GM12865 (cell line): ENCODE measurements at places on chromosomes 1 and 21.
A peak's percentile ranks its signal among the peaks of the same experiment; 100 is the strongest.

- DNase-seq = no peak
These were observed 8.8 kb downstream of the FMN2 start for GRCh38 chr1:240100371-240100934.

DNA sequence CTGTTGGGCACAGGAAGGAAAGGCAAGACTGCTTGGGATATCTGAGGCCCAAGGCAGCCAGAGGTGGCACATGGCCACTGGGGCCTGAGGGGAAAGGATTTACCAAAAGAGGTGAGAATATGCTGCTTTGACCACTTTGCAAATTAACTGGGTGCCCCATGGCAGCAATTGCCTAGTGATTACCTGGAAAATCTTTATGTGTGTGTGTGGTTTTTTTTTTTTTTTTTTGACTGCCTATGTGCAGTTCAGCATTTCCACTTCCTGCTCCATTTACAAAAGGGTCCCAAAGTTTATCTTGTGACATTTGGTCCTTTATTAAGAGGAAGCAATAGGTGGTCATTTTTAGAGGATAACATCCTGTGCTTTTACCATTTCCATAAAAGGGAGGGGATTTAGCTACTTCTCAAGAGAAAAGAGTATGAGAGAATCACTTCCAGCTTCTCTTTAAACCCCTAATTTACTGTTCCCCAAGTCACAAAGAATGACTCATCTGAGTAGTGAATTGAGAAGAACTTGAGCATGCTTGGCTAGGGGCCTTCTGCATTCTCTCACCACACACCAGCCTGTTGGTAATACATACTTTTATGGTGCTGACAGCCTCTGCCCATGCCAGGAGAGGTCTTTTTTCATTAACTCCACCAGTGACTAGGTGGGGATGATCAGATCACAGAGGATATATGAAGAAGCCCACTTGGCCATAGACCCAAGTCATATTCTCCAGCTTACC lies 52.1 kb downstream of the SYDE2 start:
- DNase-seq = peak; percentile 77

- DNase-seq = no peak
These were observed 60.0 kb upstream of the AJAP1 start for GRCh38 chr1:4594286-4594991.

- DNase-seq = no peak
These were observed 8.3 kb downstream of the SUSD4 start for GRCh38 chr1:223355699-223356098.

DNA sequence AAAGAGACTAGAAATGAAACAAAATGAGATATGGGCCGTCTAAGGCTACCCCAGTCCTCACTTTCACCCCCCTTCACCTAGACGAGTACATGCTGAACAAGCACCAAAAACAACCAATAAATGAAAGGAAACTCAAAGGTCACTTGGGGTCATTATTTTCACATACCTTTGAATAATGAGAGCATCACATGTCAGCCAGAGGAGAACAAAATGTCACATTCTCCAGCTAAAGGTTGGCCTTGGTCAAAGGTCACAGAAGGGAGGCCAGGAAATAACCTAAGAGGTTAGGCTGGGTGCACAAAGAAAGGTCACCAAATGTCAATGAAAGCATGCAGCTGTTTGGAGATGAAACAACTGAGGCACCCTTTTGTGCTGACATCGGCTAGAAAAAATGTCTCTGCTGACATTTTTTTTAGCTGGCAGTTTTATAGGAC lies 288.7 kb upstream of the USP25 start:
- DNase-seq = peak; percentile 30

GRCh38 chr1:21764615-21765423 lies 18.1 kb downstream of the USP48 start:
- peak; percentile 84 for DNase-seq

GRCh38 chr1:224851210-224851847 lies 78.1 kb upstream of the DNAH14 start:
- DNase-seq = peak; percentile 74

- DNase-seq = no peak
These were observed 54.4 kb upstream of the TINAGL1 start for GRCh38 chr1:31521761-31522555.

DNA sequence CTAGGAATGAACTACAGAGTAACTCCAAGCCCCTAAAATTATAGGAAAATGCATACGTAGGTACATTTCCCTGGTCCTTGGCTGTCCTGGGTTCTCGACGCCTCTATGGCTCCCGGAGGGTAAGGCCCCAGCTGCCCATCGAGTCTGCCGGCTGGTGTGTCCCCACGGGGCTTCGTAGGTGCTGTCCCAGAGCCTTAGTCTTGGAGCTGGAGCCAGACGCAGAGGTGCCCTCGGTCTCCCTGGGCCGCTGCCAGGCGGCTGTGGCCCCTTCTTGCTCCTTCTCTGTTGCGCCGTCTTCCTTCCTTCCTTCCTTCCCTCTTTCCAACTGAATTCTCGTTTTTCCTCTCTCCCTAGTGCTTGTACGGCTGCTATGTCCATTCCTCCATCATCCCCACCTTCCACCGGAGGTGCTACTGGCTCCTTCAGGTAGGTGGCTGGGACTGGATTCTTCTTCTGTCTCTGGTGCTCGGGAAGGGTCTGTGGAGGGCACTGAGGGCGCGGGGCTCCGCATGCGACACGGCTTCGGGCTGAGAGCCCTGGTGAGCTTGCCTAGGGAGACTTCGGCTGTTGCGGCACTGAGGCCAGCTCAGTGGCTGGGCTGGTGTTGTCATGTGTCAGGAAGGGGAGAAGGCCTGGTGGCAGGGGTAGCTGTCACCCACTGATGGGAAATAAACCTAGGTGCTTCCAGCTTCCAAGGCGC lies 303.5 kb upstream of the VAMP3 start:
- DNase-seq = no peak

- DNase-seq = no peak
These were observed 67.0 kb downstream of the AGPAT3 start for GRCh38 chr21:43932005-43932404.

DNA sequence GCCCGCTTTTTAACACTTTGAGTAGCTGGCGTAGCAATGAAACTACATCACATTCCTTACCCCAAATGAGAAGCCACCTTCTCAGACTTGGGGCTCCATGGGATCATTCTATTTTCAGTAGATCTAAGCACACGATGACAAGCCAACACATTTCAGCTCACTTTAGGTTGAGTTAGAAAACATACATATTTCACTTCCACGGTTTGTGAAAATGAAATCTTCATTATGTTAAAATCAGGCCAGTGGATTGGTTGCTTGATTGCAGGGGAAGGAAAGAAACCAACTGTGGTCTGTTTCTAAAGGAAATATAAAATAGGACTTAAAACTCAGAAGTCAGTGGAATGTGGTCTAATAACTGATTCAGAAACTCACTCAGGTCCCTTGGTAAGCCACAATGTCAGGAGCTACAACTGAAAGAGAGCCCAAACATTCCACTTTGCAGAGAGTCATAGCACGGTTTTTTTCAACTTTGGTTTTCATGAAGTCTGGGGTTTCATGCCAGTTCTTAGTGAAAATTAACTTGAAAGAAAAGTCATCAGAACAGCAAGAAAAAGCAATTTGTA lies 82.3 kb upstream of the TIAM1 start:
- DNase-seq = peak; percentile 12

GRCh38 chr1:115036814-115037507 lies 7.3 kb downstream of the TSHB start:
- DNase-seq = no peak

- DNase-seq = no peak
These were observed 81.5 kb downstream of the STUM start for GRCh38 chr1:226629896-226630550.

DNA sequence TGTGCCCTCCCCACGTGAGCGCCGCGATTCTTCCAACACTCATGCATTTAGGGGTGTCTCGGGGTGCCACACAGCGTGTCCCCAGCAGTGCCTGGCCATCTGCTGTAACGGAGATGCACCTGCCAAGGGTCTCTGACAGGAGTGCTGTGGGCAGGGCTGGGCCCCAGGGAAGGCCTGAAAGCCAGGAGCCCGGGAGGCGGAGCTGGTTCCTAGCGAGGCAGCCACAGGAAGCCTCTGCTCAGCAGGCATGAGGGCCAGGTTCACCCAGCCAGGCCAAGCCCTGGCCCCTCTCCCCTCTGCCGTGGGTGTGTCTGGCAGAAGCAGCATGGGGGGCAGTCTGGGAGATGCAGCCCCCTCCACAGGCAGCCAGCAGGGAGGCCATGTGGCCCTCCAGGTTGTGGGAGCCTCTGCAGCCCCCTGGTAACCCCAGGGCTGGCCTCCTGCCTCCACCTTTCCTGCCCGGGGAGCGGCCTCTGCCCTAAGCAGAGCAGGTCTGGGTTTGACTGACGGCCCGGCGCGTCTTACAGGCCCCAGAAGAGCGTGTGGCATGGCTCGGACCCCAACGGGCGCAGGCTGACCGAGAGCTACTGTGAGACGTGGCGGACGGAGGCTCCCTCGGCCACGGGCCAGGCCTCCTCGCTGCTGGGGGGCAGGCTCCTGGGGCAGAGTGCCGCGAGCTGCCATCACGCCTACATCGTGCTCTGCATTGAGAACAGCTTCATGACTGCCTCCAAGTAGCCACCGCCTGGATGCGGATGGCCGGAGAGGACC lies 30.4 kb downstream of the SLC19A1 start:
- DNase-seq = no peak

- DNase-seq = no peak
These were observed 19.0 kb downstream of the GNG12 start for GRCh38 chr1:67814121-67814772.

- DNase-seq = no peak
These were observed 75.3 kb downstream of the ROR1 start for GRCh38 chr1:63849149-63849548.

DNA sequence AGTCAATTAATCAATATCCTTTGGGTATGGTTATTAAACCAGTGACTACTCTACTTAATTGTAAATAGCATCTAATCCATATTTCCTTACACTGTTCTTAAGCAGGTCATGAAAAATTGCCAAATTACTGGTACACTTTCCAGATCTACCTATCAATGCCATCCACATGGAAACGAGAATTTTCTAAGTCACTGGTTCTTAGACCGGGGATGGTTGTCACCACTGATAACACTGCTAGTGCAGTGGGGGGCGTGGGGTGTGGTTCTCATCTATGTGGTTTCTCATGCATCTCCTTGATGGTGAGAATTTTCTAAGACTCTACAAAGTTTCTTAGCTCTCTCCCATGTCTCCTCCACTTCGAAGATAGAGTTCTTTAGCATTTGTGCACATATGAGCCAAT lies 63.7 kb upstream of the COG2 start:
- DNase-seq = no peak

DNA sequence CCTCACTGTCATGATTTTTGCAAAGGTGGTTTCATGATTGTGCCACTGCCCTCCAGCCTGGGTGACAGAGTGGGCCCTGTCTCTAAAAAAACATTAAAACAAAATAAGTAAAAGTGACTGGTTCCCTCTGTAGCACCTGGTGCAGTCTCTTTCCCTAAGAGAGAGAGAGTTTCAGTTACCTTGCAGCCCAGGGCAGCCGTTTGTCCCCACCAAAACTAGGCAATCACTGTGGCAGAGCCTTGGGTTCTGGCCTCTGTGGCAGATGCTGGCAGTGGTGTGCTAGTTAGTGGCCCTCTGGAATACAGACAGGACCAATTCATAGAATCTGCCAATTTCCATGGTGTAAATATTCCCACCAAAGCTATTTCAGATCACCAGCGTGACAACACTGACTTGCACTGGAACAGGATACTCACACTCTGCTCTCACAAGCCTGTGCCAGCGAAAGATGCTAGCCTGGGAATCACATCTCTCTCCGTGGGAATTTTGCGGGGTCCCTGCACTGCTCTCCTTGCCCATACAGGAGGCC lies 108.7 kb downstream of the TLR5 start:
- DNase-seq = no peak

- DNase-seq = no peak
These were observed 130.1 kb downstream of the SIM2 start for GRCh38 chr21:36828891-36829515.

GRCh38 chr1:206970446-206970845 lies at the start of gene FCAMR:
Gene FCAMR (minus strand): TSS chr1:206970460. CDS start chr1:206970125, 335 bp downstream.
- DNase-seq = no peak

DNA sequence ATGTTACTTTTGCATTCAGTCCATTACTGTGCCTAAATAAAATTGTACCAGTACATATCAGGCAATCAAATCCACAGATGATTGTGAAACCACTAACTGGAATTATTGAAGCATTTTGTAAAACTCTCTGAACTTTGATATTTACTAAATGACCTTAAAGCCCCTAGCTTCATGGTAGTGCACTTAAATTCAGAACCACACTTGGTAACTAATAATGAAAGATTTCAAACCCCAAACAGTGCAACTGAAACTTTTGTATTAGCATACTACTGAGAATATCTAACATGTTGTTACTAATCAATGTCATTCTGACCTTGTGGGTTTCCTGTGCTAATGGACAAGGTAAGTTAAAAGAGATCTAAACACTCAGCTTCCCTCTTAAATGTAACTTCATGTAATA lies at the start of gene CFHR3:
CFHR3 (plus strand) TSS at position 238 of the 400 bp plus-strand sequence; CDS start at position 285, 47 bp downstream.
- DNase-seq = peak; percentile 9

DNA sequence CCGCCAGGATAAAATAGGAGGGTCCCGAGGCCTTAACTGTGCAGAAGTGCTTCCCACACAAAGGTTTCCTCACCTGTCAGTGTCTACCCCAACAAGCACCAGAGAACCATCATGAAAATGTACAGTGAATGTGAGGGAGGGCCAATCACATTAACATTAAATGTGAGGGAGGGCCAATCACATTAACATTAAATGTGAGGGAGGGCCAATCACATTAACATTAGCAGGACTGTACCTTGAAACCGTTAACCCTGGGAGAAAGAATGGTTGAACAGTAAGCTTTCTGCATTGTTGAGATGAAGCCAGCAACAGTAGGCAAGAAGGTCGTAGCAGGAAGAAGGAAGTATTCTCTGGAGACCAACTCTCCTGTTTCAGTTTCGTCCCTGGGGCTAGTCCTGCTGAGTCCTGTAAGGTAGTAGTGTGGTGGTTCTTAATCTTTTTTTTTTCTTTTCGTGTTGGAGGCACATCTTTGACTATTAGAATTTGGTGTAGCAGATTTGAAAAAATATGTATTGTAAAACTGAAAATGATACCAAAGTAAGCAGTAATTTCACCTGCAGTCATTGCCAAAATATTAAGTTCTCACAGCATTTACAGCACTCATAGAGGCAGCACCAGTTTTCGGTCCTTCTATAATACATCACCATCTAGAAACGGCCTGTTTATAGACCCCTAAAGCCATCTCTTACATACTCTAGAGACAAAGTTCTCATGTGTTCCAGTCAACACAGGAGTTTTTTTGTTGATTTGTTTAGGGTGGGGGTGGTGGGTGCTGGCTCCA lies 98.6 kb upstream of the PPP2R5A start:
- DNase-seq = peak; percentile 79

DNA sequence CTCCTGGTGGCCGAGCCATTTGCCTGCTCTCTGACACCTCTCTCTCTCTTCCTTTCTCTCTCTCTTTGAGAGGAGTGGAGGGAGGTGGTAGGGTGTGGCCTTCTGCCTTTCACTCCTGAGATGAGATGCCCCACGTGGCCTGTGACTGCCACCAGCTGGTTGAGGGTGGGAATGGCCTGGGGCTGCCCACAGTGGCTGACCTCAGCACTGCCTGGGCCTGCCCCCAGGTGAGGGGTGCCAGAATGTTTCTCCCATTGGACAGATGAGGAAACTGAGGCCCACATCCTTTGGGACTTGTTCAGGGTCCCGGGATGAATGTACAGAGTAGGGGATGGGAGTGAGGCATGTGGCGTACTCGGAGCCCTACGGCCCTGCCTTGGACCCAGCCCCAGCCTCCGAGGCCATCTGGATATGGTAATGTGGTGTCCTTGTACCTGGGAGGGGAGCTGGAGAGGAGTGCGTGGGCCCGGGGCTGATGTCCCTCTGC lies 12.7 kb upstream of the C1orf167 start:
- DNase-seq = peak; percentile 42

- DNase-seq = no peak
These were observed 33.7 kb downstream of the CFH start for GRCh38 chr1:196685506-196685905.
